Stimulated activated CD8-positive, alpha-beta memory T cell treated with anti-CD3 and anti-CD28 coated beads, Interleukin-7, amount 100 ng/mL, for 24 hours (primary cell): ENCODE measurements at places on chromosomes 16 and 17.

GRCh38 chr17:27585792-27586191, 45.2 kb upstream of the LGALS9 start:
- no peak for DNase-seq

DNA sequence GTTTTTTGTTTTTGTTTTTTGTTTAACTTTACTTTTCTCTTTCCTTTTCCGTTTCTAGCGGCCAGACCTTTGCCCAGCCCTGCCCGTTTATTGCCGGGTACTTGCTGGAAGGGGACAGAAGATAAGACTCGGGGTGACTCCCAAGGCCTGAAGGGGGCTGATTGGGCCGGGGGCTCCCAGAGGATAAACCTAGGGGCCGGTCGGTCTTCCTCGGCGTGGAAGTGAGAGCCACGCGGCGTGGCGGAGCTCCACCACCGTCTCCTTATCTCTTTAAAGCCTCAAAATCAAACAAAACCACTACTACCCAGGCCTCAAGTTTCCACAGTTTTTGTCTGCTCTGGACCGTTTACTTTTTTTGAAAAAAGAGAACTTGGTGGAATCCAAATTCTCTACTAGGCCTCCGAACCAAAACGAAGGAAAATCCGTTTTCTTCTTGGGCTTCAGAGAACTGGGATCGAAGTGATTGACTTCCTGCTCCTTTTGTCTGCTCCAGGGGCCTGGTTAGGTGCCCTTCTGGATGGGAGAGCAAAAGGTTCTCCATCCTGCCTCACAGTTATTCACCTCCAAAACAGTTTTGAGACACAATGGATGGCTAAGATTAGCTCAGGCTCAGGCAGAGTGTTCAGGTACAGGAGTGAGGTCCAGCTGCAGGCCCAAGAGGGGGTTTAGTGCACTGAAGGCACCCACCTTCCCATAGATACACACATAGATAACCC, 8.5 kb upstream of the HOXB9 start:
- DNase-seq = no peak

DNA sequence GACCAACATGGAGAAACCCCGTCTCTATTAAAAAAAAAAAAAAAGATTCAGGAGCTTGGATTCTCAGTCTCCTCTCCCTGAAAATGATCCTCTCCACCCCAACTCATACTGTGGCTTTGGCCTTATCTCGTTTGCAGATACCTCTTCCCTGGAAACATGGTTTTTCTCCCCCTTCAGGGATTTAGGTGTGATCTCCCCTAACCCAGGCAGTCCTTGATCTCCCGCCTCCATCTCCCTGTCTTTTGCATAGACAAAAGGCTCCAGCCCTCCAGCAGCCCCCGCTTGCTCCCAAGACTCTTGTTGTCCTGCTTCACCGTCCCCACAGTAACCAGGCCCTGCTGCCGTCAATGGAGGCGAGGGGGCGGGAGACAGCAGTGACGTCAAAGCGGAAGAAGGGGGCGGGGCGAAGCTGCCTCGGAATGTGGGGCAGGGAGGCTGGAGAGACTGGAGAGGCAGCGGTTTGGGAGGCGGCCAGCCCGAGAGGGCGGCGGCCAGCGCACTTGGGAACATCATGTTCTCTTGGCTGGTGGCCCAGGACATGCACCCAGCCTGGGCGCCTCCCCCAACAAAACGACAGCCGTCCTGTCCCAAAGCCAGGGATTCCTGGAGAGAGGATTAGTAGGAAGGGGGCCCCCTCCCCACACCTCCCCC, 1.9 kb upstream of the PER1 start:
- peak; percentile 72 for DNase-seq

- no peak for DNase-seq
Observed at GRCh38 chr17:46986366-46986765, 7.3 kb upstream of the RPRML start.

DNA sequence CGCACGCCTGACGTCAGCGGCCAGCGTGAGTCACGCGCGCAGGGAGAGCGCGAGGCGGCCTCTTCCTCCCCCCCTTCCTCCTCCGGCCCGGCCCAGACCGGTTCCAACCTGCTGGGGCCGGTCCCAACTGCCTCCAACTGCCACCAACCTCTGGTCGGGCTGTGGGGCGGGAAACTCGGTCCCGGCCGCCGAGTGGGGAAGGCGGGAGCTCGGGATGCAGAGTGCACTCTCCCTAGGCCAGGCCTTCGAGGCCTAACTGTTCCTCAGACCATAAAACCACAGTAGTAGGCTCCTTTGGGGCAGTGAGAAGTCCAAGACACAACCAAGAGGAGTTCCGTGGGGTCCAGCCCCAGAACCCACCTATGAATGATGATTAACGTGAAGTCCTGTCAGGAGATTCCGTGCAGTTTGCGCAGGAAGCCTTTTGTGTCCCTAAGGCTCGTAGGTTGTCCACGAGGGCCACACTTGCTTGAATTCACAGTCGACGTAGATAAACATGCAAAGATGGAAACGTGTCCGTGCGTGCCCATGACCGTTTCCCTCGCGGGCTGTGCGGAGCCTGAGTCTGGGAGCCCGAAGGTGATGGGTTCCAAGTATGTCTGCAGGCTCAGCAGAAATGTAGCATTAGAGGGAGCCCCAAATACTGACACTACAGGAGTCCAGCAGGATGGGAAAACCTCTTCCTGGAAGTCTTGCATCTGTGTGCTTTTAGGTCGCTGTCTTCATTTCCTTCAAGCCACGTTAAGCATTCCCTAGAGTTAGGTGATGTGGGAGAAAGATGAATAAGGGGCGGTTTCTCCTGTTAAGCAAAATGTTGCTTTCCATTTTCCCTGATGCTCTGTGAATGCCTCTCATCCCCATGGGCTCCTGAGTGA, 647 bp downstream of the UNK start:
- peak; percentile 79 for DNase-seq

DNA sequence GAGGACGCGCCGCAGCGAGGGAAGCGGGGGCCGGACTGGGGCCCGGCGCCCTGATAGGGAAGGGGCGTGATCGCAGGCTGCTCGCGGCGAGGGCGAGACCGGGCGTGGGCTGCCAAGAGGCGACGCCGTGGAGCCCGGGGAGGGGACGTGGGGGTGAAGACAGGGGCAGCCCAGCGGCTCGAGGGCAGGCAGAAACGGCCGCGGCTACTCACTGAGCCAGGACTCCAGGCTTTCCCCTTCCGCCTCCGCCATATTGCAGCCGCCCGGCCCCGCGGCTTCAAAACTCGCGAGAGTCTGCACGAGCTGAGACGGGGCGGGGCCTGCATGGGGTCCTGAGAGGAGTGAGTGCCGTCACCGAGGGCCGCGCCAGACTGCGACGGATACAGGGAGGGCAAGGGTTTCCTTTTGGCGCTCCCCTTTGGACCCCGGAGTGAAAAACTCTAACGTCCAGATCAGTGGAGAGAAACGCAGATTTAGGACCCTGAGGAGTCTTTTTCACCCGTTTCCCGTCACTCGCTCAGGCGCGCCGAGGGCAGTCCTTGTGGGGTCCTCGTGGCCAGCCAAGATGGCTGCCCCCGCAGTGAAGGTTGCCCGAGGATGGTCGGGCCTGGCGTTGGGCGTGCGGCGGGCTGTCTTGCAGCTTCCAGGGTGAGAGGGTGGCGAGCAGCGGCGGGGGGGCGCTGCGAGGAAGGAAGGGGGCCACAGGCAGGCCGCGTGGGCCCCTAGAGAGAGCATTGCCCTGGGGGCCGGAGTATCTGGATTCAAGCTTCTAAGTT, at the start of the genes GGA3 and MRPS7:
GGA3 (minus strand) TSS at position 271 of the 776 bp plus-strand sequence; CDS start at position 252, 19 bp downstream.
MRPS7 (plus strand) TSS at position 544 of the 776 bp plus-strand sequence; CDS start at position 566, 22 bp downstream.
- peak; percentile 87 for DNase-seq

DNA sequence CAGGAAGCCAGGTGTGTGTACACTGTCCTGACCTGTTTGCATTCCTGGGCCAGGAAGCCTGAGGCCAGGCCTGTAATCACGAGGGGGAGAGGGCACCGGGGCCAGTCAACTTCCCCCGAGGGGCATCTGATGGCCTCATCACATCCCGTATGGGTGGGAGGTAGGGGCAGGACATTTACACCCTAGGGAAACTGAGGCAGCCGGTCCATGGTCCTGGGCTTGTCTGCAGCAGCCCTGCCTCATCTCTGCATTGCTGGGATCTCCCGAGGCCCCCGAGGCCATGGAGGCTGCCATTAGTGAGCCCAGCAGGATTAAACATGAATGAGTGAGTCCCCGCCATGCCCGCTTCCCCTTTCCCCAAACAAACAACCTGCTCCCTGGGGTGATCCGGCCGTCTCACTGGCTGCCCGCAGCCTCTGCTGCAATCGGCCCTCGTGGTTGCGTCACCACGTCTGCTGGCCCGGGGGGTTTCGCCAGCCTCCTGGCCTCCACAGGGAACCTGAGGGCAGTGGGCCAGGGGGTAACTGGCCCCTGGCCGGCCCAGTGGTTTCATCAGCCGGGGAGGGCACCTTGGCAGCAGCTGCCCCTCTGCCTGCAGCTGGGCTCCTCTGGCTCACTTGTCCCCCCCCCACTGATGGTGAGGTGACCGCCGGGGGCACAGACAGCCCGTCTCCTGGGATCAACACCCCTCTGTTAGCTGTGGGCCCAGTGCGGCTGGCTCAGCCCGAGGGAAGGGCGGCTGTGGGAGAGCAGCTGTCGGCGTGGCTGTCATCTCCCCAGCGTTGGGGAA, 88.3 kb upstream of the GSE1 start:
- no peak for DNase-seq
